ENCODE measurements at places on chromosomes 6 and 20.

DNA sequence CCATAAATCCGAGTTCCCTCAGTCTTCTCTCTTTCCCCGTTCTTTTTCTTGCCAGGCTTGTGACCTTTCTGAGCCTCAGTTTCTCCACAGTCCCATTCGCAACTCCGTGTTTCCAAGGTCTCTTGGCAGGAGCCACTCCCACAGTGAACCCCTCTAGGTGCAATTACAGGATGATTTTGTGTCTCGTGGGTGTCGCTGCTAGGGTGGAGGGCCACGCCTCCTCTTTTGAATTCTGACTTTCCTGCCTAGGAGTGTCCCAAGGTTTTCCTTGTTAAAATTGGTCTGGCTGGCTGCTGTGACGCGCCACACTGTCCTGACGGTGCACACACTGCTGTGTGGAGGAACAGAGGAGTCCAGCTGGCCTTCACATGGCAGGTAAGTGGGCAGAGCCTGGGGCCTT is at the start of gene TGM6:
TGM6 (plus strand) TSS at position 301 of the 400 bp plus-strand sequence; CDS start at position 369, 68 bp downstream.
- no peak for DNase-seq

- no peak for DNase-seq
Measured at GRCh38 chr6:34947561-34947960, 58.5 kb downstream of the ANKS1A start.

GRCh38 chr6:83514866-83515466 is 2.6 kb downstream of the PRSS35 start:
- no peak for DNase-seq

DNA sequence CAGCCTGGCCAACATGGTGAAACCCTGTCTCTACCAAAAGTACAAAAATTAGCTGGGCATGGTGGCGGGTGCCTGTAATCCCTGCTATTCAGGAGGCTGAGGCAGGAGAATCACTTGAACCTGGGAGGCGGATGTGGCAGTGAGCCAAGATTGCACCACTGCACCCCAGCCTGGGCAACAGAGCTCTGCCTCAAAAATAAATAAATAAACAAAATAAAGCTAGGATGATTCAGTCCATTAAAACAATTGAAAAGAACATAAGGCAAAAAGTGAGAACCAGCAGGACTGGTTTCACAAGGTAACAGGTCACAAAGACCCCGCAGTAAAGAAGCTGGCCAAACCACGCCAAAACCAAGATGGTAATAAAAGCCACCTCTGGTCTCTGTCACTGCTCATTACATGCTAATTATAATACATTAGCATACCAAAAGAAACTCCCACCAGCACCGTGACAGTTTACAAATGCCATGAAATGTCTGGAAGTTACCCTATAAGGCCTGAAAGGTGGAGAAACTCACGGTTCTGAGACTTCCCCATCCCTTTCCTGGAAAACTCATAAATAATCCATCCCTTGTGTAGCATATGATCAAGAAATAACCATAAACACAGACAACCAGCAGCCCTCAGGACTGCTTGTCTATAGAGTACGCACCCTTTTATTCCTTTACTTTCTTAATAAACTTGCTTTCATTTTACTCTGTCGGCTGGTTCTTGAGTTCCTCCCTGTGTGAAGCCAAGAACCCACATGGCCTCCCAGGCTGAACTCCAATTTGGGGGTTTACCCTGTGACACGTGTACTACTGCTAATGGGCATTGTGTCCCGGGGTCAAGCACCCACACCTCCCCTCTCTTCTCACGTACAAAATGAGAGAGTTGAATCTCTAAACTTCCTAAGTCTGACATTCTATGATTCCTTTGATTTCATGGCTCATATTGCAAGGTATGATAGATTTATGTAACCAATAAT is 10.2 kb downstream of the LAMA4 start:
- DNase-seq, result no peak

DNA sequence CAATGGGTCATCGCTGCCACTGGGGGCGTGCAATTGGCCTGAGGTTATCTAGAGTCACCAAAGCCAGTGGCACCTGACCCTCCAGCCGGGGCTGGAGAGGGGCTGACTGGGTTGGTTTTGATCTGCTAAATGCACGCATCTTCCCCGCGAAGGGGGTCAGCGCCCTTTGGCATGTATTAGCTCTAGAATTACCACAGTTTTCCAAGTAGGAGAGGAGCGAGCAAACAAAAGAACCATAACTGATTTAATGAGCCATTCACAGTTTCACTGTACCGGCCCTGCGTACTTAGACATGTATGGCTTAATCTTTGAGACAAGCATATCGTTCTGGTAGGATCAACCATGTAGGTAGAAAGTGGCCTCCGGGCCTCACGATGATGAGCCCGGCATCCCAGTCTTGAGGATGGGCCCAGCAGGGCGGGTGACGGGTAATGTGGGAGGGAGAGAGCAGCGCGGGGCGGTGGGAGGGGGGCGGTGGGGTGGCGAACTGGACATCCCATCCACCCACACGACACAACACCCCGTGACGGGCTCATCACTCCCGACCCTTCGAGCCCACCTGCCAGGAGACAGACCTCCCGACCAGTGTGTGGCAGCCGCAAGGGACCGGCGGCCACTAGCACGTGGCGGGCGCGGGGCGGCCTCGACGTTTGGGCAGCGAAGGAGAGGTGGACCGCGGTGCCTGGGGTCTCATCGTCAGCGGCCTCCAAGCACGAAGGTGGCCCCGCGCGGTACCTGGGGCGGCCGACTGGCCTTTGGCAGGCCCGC is 1957.5 kb upstream of the DEFB115 start:
- no peak for DNase-seq

- DNase-seq, result no peak
Measured at GRCh38 chr20:815914-816606, 17.5 kb upstream of the FAM110A start.

- DNase-seq, result no peak
Measured at GRCh38 chr6:46419576-46420002, 71.7 kb downstream of the RCAN2 start.

- no peak for DNase-seq
Measured at GRCh38 chr6:722608-723007, 29.7 kb upstream of the EXOC2 start.

DNA sequence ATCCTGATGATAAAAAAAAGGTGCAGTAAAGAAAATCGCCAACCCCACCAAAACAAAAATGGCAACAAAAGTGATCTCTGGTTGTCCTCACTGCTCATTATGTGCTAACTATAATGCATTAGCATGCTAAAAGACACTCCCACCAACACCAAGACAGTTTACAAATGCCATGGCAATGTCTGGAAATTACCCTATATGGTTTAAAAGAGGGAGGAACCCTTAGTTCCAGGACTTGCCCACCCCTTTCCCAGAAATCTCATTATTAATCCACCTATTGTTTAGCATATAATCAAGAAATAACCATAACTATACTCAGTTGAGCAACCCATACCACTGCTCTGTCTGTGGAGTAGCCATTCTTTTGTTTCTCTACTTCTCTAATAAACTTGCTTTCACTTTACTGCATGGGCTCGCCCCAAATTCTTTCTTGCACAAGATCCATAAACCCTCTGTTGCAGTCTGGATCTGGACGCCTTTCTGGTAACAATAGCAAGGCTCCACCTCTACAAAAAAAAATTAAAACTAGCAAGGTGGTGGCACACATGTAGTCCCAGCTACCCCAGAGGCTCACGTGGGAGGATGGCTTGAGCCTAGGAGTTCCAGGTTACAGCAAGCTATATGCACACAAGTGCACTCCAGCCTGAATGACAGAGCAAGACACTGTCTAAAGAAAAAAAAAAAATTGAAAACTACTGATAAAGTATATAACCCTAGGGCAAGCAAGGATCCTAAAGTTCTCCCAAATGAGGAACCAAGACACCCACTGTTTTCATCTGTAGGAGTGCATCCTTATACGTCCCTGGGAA is 278.8 kb upstream of the JARID2 start:
- no peak for DNase-seq

DNA sequence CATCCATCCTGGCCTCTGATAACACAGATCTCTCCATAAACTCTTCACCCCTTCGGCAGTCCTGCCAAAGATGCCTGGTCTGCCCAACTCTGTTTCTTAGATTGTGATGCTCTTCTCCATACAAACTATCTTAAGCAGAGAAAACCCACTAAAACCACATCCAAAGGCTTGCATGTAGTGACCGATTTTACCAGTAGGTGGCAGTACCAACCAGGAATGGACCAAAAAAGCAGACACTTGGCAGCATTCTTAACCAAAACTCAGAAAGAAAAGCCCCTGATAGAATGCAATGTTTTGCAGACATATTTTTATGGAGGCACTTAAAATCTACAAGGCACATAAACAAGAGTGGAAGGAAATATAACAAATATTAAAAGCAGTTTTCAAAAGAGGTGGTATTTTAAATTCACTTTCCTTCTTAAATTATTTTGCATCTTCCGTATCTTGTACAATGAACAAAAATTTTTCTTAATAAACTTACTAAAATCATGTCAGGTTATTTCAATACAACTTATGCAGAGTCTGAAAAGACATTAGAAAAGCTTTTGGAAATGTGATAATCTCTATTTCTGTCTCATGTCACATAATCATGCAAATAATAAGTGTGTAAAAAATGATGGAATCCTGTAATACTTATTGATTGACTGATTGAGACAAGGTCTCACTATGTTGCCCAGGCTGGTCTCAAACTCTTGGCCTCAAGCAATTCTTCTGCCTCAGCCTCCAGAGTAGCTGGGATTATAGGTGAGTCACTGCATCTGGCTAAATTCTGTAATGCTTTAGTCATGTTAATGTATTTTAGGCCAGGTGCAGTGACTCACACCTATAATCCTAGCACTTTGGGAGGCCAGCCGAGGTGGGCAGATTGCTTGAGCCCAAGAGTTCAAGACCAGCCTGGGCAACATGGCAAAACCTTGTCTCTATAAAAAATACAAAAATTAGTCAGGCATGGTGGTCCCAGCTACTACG is 29.4 kb downstream of the LRP11 start:
- DNase-seq, result peak; percentile 36

GRCh38 chr20:35226126-35226883 is at the start of gene MMP24:
MMP24 (plus strand) TSS chr20:35226690; CDS start chr20:35226739, 49 bp downstream.
- DNase-seq, result no peak

DNA sequence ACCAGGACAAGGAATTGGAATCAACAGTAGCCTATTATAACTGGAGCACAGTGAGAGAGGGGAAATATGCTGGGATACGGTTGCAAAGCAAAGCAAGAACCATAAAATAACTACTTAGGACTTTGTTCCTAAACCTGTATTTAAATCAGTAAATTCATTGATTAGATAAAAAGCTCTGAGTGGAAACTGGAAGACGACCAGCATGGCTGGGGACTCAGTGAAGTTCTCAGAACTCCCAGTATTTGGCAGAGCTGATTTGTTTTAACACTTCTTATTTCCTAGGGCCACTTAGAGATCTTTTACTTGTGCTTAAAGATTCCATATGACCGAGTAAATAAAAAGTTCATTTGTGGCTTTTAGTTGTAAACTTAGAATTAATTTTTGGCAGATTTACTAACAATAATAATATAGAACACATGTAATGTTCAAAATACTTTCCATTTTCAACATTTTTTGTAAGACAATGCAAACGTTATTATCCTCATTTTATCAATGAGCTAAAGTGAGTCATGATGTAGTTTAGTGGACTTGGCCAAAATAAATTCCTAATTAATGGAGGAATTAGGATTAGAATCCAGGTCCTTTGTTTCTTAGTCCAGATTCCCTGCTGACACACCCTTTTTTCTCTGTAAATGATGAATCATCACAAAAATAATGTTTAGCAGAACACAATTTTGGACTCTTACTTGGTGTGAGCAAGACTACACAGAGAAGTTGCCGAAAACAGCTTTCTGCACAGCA is 392.9 kb downstream of the GJA1 start:
- DNase-seq, result no peak
